ENCODE measurements at places on chromosomes 6 and 20.

DNA sequence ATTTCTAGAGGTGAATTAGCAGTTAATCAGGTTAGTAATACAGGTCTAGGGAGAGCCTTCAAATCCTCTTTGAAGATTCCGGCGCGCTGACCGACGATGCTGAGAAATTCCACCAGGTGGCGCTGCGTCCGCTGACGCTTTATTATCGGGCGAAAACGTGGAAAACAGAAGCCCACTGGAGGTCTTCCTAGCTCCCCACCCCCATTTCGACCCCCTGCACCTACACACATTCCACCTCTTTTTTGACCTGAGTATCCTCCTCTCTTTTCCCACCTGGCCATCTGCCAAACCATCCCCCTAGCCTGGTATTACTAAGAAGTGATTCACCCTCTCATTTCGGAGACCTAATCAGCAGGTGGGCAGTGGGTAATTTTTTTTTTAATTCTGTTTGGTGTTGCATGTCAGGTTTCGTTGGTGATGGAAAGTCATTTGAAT lies 65.4 kb upstream of the RIN2 start:
- no peaks in the 10 kb centered on the region for H3K36me3 ChIP-seq
- no peaks in the 10 kb centered on the region for H3K27me3 ChIP-seq
- DNase-seq = peak; percentile 68
- H3K27ac ChIP-seq = no peak overlapping the region

GRCh38 chr20:38181207-38181801 lies 16.2 kb upstream of the TGM2 start:
- no peak overlapping the region for H3K4me3 ChIP-seq
- DNase-seq = no peak
- H3K27ac ChIP-seq = no peak overlapping the region
- no peaks in the 10 kb centered on the region for H3K27me3 ChIP-seq
- no peaks in the 10 kb centered on the region for H3K36me3 ChIP-seq

DNA sequence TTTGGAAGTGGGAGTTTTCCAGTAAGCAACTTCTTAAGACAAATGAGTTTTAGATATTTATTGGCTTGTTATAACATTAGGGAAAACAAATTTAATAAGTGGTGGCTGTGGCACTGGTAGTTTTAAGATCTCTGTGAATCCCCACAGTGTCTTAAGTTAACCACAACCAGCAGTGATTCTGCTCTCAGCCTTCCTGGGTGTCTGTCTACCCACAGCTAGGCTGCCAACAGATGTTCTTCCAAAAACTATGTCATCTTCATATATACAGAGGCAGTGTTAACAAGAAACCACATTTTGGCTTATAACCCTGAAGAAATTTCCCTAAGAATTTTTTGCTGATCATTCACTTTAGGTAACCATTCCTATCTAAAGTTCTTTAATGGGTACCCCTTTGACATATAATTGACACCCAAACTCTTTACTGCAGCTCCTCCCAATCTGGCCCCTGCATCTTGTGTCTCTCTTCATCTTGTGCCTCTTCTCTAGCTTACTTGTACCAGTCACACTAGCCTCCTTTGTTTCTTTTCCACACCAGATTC lies 52.7 kb downstream of the TOP1 start:
- H3K36me3 ChIP-seq = peaks cover 48% of the 10 kb centered on the region
- no peaks in the 10 kb centered on the region for H3K27me3 ChIP-seq
- peaks cover 28% of the 10 kb centered on the region for H3K4me1 ChIP-seq
- H3K4me3 ChIP-seq = no peak overlapping the region
- DNase-seq = no peak

DNA sequence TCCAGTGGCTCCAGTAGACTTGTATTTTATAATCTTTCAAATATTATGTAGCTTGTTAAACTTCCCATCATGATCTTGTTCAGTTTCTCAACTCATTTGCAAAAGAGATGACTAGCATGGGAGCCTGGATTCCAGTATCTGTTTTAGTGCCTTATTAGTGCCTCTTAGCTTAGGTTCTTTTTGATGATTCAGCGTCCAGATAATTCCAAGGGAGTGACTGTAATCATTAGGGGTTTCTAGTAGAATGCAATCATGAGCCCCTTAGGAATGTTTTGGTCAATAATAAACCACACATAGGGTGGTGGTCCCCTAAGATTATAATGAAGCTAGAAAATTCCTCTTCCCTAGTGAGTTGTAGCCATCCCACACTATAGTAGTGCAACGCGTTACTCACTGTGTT lies 7.0 kb downstream of the CD2AP start:
- H3K4me1 ChIP-seq = no peaks in the 10 kb centered on the region
- no peak overlapping the region for H3K27ac ChIP-seq
- DNase-seq = no peak
- no peak overlapping the region for H3K4me3 ChIP-seq
- no peaks in the 10 kb centered on the region for H3K36me3 ChIP-seq

DNA sequence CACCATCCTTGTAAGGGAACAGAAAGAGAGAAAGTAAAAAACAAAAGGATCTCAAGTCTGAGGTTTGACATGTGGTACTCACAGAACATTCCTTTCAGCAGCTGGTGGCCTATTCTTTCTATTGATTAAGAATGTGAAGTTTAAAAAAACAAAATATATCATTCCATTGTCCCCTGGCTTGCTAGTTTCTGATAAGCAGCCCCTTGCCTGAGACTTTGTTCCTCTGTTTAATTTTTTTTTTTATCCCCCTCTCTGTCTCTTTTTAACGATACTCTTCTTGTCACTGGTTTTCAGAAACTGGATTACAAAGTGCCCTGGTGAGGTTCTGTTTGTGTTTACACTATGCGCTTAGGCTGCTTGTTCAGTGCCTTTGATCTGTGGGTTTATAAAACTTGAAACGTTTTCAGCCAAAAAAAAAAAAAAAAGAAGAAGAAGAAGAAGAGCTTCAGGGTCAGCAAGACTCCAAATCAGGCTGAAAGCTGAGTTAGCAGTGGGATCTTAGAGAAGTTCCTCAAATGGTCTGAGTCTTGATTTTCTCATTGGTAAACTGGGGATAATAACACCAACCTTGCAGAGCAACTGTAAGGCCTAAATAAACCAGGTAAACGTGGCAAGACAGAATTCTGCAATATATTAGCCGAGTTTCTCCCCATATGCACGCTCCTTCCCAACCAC lies 45.1 kb upstream of the SLC22A23 start:
- H3K4me3 ChIP-seq = no peak overlapping the region
- no peaks in the 10 kb centered on the region for H3K36me3 ChIP-seq
- no peak overlapping the region for H3K27ac ChIP-seq

GRCh38 chr6:155887421-155887820 lies 431.8 kb upstream of the NOX3 start:
- DNase-seq = no peak
- no peaks in the 10 kb centered on the region for H3K36me3 ChIP-seq
- no peak overlapping the region for H3K4me3 ChIP-seq
- H3K4me1 ChIP-seq = no peaks in the 10 kb centered on the region

GRCh38 chr20:9286501-9287461 lies 217.9 kb downstream of the PLCB4 start:
- H3K27ac ChIP-seq = no peak overlapping the region
- no peak for DNase-seq
- no peak overlapping the region for H3K4me3 ChIP-seq
- no peaks in the 10 kb centered on the region for H3K36me3 ChIP-seq
- no peaks in the 10 kb centered on the region for H3K27me3 ChIP-seq
- H3K4me1 ChIP-seq = peaks cover 3% of the 10 kb centered on the region

- H3K4me3 ChIP-seq = no peak overlapping the region
- H3K36me3 ChIP-seq = no peaks in the 10 kb centered on the region
- H3K27me3 ChIP-seq = no peaks in the 10 kb centered on the region
- no peak for DNase-seq
These were observed 3.4 kb upstream of the SLC17A5 start for GRCh38 chr6:73657201-73657600.

DNA sequence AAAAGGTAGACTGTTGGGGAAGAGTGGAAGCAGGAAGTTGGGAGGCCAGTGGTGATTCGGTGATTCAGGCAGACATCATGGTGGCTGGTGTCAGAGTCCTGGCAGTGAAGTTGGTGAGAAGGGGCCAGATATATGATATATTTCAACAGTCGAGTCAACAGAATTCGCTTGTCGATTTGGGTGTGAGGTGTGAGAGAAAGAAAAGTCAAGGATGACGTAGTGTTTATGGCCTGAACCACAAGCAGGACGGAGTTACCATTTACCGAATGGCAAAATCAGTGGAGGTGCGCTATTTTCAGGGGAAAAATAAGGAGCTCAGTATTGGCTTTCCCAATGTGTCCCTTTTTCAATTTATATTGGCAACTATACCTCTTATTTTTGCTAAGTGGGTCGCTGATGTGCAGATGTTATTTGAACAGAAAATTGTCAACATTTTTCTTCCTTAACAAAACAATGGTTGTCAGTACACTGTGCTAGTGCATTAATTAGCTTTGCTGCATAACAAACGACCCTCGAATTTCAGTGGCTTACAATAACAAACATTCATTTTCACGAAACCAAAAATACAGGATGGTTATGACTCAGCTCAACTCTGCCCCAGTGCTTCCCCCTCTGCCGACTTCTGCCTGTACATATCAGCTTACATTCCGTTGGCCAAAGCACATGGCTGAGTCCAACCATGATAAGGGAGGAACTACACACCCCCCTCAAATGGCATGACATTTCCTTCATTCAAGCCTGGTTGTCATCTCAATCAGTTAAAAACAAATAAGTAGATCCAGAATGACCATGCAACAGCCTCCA lies 255.0 kb upstream of the ZFP64 start:
- H3K4me3 ChIP-seq = no peak overlapping the region
- H3K36me3 ChIP-seq = no peaks in the 10 kb centered on the region
- no peak for DNase-seq
- no peaks in the 10 kb centered on the region for H3K4me1 ChIP-seq
- no peaks in the 10 kb centered on the region for H3K27me3 ChIP-seq

- H3K4me3 ChIP-seq = no peak overlapping the region
- H3K36me3 ChIP-seq = no peaks in the 10 kb centered on the region
- H3K27ac ChIP-seq = no peak overlapping the region
- no peak for DNase-seq
- no peaks in the 10 kb centered on the region for H3K27me3 ChIP-seq
These were observed 207.2 kb upstream of the STXBP5 start for GRCh38 chr6:146997062-146997461.

DNA sequence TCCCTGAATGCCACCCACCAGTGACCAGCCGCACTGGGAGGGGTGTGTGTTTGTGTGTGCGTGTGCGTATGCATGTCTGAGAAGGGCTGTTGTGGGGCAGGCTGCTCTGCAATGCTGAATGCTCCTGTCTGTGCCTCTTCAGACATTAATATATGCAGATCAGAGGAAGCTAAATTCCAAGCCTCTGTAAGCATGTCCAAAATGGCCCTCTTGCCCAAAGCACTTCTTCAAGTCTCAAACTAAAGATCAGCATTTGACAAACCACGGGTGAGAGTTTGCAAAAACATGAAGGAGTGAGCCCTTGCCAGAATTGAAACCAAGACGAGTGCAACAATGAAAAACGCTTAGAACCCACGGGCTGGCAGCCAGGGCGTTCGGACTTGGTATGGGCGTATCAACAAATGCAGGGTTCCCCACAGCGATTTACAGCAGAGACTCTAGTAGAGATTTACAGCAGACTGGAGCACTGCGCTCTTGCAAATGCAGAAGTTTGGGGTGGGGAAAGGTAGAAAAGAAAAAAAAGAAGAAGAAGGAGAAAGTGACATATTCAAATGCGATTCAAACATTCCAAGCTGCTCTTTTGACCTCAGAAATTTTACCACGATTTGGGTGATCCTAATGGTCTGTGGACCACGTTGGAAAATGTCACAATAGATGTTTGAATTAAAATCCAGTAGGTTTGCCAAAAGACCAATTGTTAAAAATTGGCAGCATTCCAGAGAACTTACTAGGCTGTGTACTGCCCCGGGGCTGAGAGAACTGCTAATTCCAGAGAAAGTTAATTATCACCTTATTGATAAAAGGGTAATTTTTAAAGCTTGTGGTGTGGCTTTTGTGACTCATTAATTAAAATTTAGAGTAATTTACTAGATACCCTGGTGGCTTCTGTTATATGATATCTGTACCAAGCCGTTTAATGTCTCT lies 3.5 kb downstream of the SCML4 start:
- H3K4me3 ChIP-seq = no peak overlapping the region
- H3K27me3 ChIP-seq = no peaks in the 10 kb centered on the region
- H3K27ac ChIP-seq = no peak overlapping the region
- H3K4me1 ChIP-seq = no peaks in the 10 kb centered on the region
- no peaks in the 10 kb centered on the region for H3K36me3 ChIP-seq

GRCh38 chr6:169503422-169504152 lies 198.2 kb downstream of the WDR27 start:
- no peak for DNase-seq
- no peaks in the 10 kb centered on the region for H3K27me3 ChIP-seq
- no peaks in the 10 kb centered on the region for H3K4me1 ChIP-seq
- no peaks in the 10 kb centered on the region for H3K36me3 ChIP-seq
- H3K4me3 ChIP-seq = no peak overlapping the region

GRCh38 chr6:119339941-119340456 lies 9.6 kb downstream of the MAN1A1 start:
- no peaks in the 10 kb centered on the region for H3K36me3 ChIP-seq
- no peaks in the 10 kb centered on the region for H3K27me3 ChIP-seq
- no peaks in the 10 kb centered on the region for H3K4me1 ChIP-seq
- peak overlapping the region; percentile 0 for H3K27ac ChIP-seq
- DNase-seq = no peak

DNA sequence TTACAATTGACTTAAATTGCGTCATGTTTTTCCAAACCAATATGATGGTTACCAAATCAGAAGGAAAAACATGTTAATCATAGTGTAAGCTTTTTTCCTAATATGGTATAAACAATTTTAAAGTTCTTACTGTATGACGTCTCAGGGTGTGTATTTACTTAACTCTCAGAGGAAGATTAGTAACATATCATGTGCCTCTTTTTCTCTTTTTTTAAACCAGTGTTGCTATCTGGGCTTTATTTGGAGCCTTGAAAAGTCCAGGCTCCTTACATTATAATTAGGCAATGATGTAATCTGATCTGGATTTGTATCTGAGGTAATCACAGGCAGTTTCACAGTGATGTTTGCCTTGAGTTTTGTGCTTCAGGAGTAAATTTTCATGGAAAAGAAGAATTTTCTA lies 20.4 kb upstream of the RAB23 start:
- no peak for DNase-seq
- no peaks in the 10 kb centered on the region for H3K36me3 ChIP-seq
- no peaks in the 10 kb centered on the region for H3K4me1 ChIP-seq
- no peaks in the 10 kb centered on the region for H3K27me3 ChIP-seq

GRCh38 chr6:121630716-121631115 lies 195.3 kb downstream of the GJA1 start:
- DNase-seq = no peak
- H3K4me1 ChIP-seq = no peaks in the 10 kb centered on the region
- H3K4me3 ChIP-seq = no peak overlapping the region

DNA sequence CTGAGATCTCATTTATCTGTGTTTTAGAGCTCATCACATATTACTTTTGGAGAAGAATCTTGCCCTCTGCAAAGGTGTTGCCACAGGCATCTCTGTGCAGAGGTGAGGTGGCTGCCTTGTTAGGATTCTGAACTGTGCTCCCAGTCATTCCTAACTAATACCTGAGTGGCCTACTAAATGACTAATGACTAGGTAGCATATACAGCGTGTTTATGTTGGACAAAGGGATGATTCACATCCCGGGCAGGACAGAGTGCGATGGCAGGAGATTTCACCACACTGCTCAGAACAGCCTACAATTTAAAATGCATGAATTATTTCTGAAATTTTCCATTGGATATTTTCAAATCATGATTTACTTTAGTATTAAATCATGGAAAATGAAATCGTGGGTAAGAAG lies 23.1 kb upstream of the CGA start:
- H3K27me3 ChIP-seq = no peaks in the 10 kb centered on the region
- no peaks in the 10 kb centered on the region for H3K4me1 ChIP-seq
- no peak overlapping the region for H3K27ac ChIP-seq
